ENCODE measurements at places on chromosomes 1 and 21.
A peak's percentile ranks its signal among the peaks of the same experiment; 100 is the strongest.

DNA sequence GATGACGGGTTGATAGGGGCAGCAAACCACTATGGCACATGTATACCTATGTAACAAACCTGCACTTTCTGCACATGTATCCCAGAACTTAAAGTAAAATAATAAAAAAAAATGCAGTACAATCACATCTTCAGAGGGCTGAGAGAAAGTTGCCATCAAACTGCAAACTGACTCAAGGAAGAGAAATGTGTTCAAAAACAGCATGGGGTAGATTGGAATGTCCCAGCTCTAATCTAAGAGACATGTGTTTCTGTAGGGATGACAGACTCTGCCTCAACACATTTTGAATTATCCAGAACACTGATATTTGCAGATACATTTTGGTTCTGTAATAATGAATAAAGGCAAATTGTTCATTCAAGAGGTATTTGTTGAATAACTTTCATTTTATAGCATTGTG lies 171.2 kb upstream of the RUNX1 start:
- DNase-seq, result no peak

DNA sequence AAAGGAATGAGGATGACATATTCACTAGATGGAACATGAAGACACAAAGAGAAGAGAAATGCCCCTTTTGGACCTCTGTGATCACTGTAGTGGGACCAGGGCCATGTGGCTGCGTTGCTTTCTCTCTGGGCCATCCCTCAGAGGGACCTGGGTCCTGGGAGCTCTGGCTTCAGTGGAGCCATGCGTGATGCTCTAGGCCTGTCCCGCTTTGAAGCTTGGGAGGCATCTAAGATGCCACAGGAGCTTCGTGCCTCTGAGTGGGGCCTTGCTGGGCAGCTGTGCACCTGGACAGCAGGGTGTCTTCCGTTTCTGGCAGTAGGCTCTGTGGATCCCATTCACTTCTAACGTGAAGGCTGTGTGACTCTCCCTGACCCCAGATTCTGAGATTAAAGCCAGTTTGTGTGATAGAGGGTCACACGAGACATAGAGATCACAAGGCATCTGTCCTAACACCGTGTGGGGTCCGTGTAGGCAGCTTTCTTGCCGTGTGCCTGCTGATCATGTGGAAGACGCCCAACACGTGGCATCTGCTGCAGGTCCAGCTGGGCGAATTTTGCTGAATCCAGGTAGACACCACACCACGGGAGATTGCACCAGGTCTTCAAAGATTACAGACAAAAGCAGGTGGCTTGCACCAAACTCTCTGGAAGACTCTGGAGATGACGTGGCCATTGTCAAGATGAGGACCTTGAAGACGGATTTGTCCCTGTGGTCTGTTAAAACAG lies 17.2 kb upstream of the PRSS38 start:
- no peak for DNase-seq

GRCh38 chr1:23282957-23283356 lies 61.1 kb downstream of the HNRNPR start:
- no peak for DNase-seq

DNA sequence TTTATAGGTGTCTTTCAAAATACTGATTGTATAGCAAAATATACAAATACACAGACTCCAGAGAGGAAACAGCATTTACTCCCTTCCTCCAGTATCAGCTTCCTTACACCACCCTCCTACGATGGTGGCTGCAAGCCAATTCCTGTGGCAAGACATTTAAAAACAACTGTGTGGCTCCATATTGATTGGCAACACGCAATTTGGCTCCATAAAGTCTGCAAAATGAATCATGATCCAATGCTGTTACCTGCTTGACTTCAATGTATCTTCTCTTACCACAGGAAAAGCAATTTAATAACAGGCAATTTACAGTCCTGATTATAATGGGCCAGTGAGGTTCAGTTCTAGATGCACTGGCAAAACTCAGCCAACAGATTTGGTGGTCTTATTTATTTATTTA lies 19.7 kb upstream of the ATP6V1G3 start:
- no peak for DNase-seq

DNA sequence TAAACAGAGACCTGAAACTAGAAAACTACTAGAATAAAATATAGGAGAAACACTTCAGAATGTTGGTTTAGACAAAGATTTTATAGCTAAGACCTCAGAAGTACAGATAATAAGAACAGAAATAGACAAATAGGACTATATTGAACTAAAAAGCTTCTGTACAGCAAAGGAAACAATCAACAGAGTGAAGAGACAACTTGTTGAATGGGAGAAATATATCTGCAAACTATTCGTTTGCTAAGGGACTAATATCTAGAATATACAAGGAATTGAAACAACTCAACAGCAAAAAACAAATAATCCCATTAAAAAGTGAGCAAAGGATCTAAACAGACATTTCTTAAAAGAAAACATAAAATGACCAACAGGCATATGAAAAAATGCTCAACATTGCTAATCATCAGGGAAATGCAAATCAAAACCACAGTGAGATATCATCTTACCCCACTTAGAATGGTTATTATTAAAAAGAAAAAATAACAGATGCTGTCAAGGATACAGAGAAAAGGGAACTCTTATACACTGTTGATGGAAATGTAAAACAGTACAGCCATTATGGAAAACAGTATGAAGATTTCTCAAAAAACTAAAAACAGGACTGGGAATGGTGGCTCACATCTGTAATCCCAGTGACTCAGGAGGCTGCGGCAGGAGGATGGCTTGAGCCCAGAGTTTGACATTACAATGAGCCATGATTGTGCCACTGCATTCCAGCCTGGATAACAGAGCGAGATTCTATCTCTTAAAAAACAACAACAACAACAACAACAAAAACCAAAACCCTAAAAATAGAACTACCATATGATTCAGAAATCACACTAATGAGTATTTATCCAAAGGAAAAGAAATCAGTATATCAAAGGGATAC lies 37.3 kb upstream of the ZSWIM5 start:
- no peak for DNase-seq

GRCh38 chr1:154798645-154799044 lies 71.4 kb downstream of the KCNN3 start:
- no peak for DNase-seq

DNA sequence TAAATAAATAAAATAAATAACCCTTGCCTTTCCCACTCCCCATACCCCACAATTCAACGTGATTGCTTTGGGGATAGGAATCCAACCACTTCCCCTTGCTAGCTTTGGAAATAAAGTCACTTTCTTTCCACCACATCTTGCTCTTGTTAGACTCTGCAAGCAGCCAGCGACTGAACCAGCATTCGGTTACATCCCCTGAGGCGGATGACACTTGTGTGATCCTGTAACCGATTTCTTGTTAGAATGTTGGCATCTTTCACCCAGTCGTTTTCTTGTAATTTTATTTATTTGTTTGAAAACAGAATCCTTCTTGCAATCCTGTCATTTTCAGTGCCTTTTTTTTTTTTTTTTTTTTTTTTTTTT lies 1.6 kb upstream of the IFNGR2 start:
- DNase-seq, result no peak

- no peak for DNase-seq
Measured at GRCh38 chr1:175095978-175096607, 28.5 kb downstream of the TNN start.

DNA sequence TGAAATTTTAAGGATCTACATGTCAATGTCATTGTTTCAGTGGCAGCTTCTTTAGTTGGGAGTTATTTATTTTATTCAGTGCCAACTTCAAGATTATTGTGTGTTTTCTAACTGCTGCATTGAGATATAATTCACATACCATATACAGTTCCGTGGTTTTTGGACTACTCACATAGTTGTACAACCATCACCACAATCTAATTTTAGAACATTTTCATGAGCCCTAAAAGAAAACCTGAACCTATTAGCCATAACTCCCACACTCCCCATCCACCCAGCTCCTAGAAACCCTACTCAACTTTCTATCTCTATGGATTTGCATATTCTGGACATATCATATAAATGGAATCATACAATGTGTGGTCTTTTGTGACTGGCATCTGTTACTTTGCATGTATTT lies 220.0 kb downstream of the LRRC40 start:
- DNase-seq, result no peak

DNA sequence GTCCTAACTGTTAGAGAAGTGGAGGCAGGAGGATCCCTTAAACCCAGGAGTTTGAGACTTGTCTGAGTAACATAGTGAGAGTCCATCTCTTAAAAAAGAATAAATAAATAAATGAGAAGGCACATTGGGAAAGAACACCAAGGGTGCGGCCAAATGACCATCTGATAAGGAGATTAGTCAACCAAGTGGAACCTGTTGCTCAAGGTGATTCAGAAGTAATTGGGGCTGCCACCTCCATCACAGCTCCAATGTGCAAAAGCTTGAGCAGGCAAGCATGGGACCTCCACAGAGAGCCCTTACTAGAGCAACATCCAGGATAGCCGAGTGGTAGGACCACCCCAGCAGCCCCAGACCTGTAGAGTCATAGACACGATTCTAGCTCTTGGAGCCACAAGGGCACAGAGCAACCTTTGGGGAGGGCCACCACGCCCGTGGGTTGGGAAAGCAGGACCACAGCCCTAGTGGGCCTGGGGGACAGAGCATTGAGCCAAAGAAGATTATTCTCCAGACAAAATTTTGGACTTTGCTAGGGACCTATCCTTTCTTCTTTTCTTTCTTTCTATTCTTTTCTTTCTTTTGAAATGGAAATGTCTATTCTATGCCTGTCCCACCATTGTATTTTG lies 40.9 kb downstream of the KCNK1 start:
- no peak for DNase-seq

DNA sequence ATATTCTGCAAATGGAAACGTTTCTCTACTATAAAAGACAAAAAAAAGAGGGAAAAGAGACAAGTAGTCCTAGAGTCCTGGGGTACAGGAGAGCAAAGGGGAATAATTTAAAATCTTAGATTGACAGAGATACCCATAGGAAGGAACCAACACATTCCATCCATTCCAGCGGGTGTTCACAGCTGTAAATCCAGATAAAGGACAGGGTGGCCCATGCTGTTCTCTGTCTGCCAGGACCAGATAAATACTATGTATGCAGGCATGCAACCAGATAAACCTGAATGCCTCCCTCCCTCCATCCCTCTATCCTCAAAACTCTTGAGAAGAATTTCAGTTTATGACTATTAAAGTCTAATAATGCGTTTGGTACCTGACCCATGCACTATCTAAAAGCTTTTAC lies 131.8 kb downstream of the PTPN14 start:
- DNase-seq, result no peak

GRCh38 chr1:63856924-63857323 lies 83.1 kb downstream of the ROR1 start:
- no peak for DNase-seq

DNA sequence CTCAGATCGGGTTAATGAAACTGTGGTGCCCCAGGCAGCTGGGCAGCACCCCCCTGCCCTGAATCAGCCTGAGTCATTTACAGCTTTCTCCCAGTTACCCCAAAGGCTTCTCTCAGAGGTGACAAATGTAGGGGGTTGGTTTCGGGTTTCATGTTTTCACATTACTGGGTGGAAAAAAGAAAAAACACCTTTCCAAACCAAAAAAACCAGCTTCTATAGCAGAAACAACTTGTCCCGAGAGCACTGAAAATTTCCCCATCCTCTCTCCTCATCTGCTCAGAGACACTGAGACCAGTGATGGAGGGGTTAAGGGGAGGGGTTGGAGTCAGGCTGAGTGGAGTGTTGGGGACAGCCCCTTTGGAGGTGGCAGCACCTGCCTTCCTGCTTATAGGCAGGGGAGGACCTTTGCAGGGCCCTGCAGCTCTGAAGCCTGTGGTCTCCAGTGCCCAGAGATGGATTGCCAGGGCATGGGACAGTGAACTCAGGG lies 15.6 kb downstream of the UTP11 start:
- DNase-seq, result peak; percentile 80

- peak; percentile 71 for DNase-seq
Measured at GRCh38 chr1:171644805-171645483, 7.5 kb downstream of the MYOC start.

- no peak for DNase-seq
Measured at GRCh38 chr1:211527888-211528287, 35.9 kb upstream of the RD3 start.

- peak; percentile 23 for DNase-seq
Measured at GRCh38 chr1:231603598-231604275, 22.9 kb upstream of the DISC1 start.

GRCh38 chr1:7581754-7582459 lies 189.2 kb upstream of the VAMP3 start:
- no peak for DNase-seq

GRCh38 chr1:185735701-185736064 lies 1.5 kb downstream of the HMCN1 start:
- DNase-seq, result no peak

- DNase-seq, result no peak
Measured at GRCh38 chr1:37509181-37509580, 5.4 kb downstream of the MEAF6 start.

GRCh38 chr1:200328379-200328778 lies 81.5 kb downstream of the ZNF281 start:
- DNase-seq, result no peak

DNA sequence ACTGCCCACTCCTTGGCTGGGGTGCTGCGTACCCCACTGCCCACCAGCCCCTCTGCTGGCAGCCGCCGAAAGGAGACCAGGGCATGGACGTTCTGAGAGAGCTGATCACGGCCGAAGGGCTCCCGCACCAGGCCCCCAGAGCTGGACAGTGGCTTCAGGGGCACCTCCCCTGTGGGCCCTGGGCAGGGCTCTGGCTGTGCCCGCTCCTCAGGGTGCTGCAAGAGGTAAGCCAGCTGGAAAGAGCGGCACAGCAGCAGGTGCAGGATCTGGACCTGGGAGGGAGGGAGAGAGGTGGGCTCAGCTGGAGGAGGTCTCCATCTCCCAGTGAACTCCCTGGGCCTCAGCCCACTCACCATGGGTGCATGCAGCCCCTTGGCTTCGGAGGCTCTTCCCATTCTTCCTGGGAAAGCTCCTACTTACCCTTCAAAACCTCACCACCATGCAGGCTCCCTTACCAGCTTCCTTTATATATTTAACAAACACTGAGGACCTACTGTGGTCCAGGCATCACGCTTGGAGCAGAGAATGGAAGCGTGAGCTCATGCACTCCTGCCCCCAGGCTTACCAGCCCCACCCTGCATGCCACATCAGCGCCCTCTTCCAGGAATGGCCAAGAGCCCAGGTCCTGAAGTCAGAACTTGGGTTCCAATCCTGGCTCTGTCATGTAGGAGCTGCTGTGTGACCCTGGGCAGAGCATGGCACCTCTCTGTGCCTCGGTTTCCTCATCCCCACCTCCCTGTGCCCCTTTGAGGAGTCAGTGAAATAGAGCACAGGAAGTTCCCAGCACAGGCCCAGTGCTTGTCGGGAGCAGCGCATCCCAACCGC lies 6.8 kb upstream of the KIF17 start:
- no peak for DNase-seq

GRCh38 chr1:33841494-33841893 lies 22.4 kb upstream of the HMGB4 start:
- no peak for DNase-seq

GRCh38 chr1:157960773-157961172 lies 32.7 kb upstream of the KIRREL1 start:
- DNase-seq, result no peak

GRCh38 chr1:225931270-225932136 lies 7.5 kb upstream of the PYCR2 start:
- DNase-seq, result no peak

GRCh38 chr1:37323486-37324377 lies 150.6 kb upstream of the ZC3H12A start:
- peak; percentile 31 for DNase-seq

GRCh38 chr1:229410692-229411433 lies 23.0 kb downstream of the ACTA1 start:
- DNase-seq, result no peak

GRCh38 chr1:174052621-174053020 lies 30.5 kb upstream of the RC3H1 start:
- no peak for DNase-seq

Data from stimulated activated naive CD8-positive, alpha-beta T cell treated with anti-CD3 and anti-CD28 coated beads, Interleukin-15, Interleukin-2, amounts not matched to agents 100 U/mL and 50 U/mL, for 24 hours (primary cell).